ENCODE measurements at places on chromosomes 3 and 15.

GRCh38 chr3:189195302-189195701, 23.5 kb downstream of the TPRG1 start:
- DNase-seq: no peak

GRCh38 chr3:177813322-177813721, 616.0 kb upstream of the TBL1XR1 start:
- DNase-seq: no peak

DNA sequence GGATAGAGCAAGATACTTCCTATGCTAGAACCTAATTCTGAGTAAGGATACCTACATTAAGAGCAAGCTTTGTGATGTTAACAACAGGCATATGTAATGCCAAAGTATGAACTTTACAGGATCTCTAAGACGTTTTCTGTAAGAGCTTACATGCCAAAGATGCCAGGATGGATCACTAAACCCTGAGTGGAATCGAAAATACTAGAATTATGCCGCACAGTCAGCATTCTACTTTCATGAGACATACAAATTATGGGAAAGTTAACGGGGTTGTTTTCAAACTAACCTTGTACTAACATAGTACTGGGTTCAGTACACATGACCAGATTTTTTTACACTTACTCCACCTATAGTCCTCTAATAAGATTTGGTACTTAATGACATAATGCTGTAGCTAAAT, 55.1 kb downstream of the AAGAB start:
- no peak for DNase-seq

DNA sequence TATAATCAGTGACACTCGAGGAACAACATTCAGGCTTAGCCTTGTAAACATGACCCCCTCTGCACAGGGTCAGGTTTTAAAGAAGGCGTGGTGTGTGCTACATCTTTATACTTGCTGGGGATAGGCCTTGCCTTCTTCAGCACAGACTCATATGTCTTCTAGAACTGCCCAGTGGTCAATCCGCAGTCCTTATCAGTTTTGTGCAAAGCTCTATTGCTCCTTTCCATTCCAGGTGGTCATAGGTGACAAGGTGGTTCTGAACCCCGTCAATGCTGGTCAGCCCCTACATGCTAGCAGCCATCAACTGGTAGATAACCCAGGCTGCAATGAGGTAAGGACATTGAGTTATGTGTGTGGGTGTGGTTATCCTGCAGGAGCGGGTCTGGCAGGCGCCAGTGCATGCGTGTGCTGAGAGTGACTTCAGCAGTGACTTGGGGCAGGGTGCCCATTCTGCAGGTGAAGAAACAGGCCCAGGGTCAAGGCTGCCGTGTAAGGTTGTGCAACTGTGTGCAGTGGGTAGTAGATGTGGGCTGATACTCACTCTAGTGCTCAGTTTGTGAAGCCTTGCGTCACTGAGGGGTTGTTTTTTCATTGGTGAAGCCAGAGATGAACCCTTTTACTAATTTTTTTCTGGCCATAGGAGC, 150.9 kb downstream of the ITPR1 start:
- no peak for DNase-seq

GRCh38 chr3:119729996-119730395, 27.2 kb downstream of the CFAP91 start:
- DNase-seq: no peak

- DNase-seq: peak; percentile 41
Measured at GRCh38 chr3:53230789-53231188, 25.0 kb downstream of the TKT start.

DNA sequence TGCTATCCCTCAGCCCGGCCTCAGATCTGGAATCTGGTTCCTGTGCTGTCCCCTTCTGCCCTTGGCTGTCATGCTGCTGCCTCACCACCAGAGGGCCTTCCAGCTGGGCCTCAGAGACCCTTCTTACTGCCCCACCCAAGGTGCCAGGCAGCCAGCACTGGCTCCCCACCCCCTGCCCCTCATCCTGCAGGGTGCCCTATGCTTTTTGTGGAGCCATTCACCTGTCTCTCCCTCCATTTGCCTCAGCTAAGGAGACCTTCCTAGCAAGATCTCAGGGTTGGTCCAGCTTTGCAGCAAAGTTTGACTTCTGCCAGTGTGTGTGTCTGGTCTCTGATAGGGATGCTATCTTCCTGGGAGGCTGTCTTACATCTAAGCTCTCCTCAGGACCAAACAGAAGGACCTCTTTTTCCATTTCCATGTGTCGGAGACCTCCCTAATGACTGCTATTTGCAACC, 1.9 kb upstream of the VWA5B2 start:
- no peak for DNase-seq

GRCh38 chr3:8200996-8201395, 300.6 kb upstream of the LMCD1 start:
- no peak for DNase-seq

DNA sequence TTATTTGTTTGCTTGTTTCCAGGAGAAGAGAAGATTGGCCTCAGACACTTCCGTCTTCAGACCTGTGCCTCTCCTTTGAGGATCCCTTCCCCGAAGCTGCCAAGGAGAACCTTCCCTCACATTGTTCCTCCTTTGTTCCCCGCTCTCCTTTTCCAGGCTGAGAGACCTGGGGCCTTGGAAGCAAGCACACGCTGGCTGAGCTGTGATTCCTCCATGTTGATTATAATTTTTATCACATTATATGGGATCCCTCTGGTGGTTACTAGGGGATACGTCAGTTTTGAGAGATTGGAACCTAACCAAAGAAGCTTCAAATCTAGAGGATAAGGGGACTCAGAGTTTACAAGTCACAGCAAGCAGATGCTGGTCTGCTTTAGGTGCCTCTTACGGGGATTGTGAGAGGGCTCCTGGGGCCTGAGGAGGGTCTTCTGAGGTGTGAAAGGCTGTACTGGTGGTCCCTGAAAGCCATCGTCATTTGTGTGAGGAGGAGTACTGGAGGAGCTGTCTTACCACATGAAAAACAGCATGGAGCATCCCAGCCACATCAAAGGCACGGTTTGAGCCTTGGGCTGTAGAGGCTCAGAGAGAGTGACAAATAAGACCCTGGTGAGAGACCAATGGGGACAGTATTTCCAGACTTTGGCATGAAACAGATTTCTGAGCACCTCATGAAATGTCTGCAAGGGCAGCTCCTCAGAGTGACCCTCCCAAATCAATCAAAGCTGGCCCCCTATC, 760.1 kb upstream of the CFAP20DC start:
- DNase-seq: no peak

- no peak for DNase-seq
Measured at GRCh38 chr3:194756791-194757325, 71.2 kb downstream of the FAM43A start.

DNA sequence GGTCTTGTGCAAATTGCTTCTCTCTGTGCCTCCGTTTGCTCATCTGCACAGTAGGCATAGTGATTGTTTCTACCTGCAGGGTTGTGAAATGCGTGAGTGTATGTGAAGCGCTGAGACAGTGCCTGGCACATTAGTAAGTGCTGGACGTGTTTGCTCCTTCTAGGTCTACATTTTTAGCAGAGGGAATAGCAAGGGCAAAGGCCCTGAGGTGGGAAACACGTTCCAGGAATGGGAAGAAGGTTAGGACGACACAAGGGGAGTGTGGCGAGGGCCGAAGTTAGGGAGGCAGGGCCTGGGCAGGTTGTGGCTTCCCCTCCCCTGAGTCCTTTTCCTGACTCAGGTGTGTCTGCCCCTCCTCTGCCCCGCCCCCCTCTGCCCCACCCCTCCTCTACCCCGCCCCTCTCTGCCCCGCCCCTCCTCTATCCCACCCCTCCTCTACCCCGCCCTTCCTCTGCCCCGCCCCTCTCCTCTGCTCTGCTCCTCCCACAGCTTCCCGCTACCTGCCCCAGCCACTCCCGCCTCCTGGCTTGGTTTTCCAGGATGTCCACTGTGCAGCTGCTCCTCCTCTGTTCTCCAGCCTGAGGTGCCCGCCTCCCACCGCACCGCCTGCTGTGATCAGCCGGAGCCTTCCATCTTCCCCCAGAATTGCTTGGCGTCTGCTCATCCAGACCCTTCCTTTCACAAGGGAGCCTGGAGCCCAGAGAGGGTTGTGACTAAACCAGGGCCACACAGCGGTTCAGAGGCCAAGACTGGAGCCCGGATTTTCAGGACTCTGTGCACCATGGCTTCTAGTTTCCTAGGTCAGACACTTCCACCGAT, 31.1 kb upstream of the SMAD6 start:
- no peak for DNase-seq

DNA sequence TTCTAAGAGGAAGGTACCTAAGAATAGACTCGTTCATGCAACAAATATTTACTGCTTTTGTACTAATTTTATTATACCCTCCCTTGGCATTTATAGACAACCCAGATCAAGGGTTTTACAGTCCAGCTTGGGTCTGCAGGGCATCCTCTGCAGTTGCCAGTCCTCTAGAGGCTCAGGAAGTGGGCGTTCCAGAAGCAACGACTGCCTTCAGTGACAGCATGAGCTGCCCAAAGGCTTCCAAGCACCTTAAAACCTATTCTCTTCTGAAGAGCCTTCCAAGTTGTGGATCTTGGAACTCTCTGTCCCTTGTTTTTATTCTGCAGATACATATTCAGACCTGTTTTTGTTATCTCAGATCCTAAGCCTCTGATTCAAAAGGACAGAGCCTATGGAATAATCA, 95.6 kb downstream of the RAD18 start:
- no peak for DNase-seq

- DNase-seq: no peak
Measured at GRCh38 chr3:127911421-127911931, 3.6 kb upstream of the KBTBD12 start.

- no peak for DNase-seq
Measured at GRCh38 chr3:71372911-71373637, 210.5 kb downstream of the FOXP1 start.

DNA sequence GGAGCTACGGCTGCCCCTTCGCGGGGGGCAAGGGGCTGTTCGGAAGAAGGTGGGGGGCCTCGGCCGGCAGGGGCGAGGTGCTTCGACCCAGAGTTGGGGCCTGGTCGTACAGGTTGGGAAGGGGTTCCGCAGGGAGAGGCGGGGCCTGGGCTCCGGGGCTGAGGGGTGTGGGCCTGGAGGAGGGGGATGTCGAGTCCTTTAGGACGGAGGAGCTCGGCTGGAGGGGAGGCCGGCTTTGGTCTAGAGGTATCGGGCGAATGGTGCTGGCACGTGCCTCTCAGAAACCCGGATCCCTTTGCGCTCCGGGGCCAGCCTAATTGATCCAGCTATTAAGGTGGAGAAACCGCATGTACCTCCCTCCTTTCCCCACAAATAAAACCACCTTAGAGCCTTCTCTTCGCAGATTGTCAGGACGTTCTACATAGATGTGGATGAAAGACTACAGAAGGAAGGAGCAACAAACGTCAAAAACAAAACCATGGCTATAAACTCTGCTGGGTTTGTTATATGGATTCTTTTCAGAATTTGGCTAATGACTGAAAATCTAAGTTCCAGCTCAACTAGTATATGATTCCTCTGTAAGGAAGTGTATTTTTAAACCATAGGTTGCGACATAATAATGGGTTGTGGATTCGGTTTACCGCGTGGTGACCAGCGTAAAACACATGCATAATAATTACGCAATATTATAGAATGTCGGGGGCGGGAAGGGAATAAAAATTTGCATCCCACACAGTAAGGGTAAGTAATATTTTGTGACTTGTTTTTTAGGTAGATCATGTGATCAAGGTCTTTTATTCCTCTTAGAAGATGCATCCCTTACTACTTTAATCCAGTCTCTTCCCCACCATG, 644 bp upstream of the NGLY1 start:
- no peak for DNase-seq

DNA sequence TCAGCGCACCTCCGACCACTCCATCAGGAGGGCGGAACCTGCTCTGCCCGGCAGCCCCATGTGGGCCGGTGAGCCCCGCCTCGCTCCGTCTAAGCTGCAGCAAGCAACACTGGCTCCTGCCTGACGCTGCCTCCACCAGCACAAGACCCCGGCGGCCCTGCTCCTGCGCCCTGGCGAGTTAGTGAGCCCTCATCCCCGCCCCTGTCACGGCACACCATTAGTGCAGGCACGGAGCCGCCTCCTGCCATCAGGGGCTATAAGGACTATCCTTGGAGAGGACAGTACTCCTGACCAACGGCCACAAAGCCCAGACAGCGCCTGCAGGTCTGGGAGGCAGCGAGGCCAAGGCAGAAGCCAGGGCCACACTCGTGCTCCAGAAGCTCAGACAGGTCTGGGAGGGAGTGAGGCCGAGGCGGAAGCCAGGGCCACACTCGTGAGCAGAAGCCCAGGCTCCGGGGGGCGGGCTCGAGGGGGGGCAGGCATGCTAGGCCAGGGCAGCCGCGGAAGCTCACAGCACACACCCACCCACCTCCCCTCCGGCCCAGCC, 39.4 kb downstream of the TNK2 start:
- peak; percentile 90 for DNase-seq

DNA sequence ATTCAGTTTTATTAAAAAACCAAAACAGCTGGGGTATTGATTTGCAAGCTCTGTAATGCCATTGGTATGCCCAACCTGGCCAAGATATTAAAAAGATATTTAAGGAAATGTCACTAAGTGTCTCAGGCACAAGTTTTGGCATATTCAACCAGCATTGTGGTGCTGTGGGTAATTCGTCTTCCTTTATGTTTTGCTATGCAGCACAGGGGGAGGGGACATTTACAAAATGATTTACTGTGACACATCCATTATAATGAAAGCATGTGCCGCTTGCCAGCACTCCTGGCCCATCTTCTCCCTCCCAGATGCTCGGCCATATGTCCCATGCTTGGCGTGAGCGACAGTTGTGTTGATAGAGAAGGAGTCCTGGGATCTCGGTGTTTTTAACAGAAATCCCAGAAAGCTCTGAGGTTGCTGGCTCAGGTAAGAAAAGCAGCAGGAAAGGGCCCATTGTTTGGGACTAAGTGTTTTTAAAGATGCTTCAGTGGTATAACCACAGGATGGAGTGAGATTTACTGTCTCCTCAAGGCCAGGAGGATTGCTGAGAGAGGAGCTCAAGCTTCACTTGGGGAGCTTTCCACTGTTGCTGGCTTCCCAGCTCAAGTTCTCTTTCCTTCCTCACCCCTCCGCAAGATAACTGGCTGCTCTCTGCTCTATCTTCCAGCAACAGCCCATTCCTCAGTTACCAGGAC, 158.2 kb upstream of the TSC22D2 start:
- no peak for DNase-seq

DNA sequence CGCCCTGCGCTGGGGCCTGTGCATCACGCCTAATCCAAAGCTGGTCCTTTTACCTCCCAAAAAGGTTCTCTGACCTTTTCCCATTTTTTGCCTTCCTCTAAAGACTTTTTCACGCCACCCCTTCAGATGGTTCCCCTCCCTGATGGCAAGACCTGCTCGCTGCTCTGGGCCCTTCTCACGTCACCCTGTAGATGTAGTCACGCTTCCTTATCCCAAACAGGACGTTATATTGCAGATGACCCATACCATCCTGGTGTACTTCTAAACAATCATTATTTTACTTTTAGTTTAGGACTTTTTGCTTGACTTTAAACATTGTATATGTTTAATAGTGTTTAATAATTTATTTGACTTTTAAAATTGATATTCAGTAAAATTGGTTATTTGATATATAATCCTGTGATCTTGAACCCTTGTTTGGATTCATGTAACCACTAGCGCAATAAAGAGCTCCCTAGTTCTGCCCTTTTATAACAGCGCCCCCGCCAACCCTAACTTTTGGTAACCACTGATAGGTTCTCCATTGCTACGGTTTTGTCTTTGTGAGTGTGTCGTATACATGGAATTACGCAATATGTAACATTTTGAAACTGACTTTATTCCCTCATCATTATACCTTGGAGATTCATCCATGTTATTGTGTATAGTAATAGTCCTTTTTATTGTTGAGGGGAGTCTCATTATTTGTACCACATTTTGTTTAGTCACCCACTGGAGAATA, 159.0 kb upstream of the CHRNA7 start:
- DNase-seq: no peak
